ENCODE measurements at places on chromosomes 4 and X. TPM values are rescaled to one million over a fixed set of nuclear protein-coding genes. Genes with fewer than 3 reads are reported as not detected.

DNA sequence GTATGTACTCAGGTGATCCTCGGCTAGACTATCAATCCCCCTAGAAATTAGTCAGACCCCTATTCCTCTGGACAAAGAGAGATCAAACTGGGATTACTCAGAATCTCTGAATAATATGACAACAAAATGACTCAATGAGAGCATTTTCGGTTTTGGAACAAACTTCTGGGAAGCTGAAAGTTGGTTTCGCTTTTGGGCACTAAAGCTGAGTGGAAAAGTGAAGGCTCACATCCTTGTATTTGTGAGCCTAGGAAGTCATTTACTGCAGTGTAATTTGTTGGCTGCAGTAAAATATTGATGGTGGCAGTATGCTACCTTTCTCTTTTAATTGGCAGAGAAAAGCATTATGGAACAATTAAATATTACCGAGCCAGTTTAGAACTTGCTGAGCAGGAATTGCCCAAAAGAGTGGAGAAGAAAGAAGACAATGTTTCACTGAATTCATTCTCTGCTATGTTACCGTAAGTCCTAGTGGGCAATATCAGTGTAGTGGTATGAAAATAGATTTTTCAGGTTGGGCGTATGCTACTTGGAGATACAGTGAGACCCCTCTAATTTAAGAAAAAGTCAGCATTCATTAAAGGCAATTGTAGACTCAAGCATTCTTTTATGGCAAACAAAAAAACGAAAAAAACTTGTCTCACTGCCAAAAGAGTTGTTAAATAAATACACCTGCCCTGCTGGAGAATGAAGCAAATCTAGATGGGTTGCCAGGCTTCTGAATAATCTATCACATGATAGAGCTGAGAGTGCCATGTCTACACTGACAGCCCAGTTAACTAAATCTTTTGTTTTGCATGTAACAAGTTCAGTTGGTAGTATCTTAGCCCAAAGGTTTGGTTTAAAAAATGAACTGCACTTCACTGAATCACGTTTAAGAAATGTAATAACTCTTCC lies 69.6 kb downstream of the AGTR2 start:
- no peak for DNase-seq

DNA sequence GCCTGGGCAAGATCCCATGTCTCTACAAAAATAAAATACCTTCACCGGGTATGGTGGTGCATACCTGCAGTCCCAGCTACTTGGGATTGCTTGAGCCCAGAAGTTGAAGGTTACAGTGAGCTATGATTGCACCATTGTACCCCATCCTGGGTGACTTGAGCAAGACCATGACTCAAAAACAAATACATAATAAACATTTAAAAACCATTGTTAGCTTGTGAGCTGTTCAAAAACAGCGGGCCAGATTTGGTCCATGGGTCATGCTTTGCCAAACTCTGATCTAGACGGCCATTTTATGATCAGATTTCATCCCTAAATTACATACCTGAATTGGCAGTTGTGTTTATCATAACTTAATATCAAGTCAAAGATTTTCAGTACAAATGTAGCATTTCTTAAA lies 76.0 kb upstream of the GPM6B start:
- DNase-seq, result no peak

- no peak for DNase-seq
Measured at GRCh38 chrX:17443556-17443955, 68.6 kb downstream of the NHS start.

DNA sequence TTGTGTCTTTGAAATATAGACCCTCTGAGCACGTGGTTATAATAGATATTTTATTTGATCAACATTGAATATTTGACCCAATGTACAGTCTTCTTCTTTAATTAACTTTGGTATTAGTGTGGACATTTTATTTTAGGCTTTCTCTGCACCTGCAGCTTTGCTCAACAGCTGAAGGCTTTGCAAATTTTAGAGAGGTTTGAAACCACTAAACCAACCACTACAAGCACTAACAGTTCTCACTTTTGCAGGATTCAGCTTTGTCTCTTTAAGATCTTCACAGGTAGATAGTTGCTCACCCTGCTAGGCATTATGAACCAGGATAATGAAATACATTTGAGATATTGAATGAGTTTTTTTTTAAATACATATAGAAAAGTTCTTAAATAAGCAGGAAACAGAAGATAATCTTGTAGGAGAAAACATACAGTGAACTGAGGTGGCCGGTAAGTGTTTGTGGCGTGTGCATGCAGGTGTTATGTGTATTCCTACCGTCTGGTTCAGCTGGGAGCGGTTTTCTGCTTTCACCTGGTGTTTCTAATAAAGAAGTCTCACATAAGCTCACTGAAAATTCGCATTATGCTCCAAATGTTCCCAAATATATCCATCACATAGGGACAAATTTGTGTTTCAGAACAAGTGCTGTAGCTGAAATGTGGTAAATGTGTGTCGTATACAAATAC lies 1508.3 kb upstream of the TENM3 start:
- DNase-seq, result no peak

GRCh38 chr4:5912614-5913019 lies 19.7 kb upstream of the CRMP1 start:
- DNase-seq, result no peak

DNA sequence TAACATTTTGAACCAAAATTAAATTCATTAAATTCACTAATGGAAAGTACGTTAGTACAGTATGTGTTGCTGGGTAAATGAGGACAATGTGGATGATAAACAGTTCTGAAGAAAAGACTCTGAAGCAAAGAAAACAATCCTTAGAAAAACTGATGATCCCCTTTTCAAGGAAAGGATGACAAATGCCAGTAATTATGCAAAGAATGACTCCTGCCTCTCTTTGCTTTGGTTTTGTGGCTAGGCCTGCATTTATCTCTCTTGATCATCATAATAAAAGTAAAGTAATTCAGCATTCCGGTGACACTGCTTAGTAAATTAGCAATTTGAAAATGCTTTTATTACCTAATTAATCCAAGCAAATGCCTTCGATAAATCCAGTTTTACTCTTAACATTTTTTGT lies 652.2 kb upstream of the DIPK2B start:
- DNase-seq, result no peak

DNA sequence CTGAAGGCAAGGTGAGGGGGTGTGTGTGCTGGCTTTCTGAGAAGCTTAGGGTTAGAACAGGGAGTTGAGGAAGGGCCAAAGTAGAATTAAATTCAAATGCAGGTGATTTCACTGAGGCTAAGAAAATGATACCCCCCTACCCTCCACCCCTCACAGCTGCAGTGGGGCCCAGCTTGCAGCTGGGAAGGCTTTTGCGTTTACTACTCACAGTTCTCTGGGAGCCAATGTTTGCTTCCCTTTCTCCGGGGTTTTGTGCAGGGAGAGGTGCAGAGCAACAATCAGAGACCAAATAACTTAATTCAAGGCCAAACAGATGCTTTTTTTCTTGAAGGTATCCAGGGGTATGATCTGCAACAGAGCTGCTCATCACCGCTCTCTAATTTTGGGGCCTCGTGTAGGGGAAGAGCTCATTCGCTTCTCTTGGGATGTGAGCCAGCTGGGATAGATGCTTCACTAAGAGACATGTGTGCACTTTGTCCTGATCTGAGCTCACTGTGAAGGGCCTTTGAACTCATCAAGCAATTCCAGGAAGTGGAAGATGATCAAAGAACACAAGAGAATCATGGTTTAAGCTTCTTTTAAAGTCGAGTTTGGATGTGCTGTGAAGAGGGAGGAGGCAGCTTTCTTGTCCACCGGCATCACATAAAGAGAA lies 122.7 kb upstream of the C1GALT1C1 start:
- no peak for DNase-seq

GRCh38 chr4:84967243-84967690 lies 777 bp upstream of the WDFY3 start:
- no peak for DNase-seq

GRCh38 chrX:5876984-5877596 lies 351.6 kb downstream of the NLGN4X start:
- DNase-seq, result no peak

- DNase-seq, result no peak
Measured at GRCh38 chr4:144501231-144501780, 144.7 kb upstream of the HHIP start.

DNA sequence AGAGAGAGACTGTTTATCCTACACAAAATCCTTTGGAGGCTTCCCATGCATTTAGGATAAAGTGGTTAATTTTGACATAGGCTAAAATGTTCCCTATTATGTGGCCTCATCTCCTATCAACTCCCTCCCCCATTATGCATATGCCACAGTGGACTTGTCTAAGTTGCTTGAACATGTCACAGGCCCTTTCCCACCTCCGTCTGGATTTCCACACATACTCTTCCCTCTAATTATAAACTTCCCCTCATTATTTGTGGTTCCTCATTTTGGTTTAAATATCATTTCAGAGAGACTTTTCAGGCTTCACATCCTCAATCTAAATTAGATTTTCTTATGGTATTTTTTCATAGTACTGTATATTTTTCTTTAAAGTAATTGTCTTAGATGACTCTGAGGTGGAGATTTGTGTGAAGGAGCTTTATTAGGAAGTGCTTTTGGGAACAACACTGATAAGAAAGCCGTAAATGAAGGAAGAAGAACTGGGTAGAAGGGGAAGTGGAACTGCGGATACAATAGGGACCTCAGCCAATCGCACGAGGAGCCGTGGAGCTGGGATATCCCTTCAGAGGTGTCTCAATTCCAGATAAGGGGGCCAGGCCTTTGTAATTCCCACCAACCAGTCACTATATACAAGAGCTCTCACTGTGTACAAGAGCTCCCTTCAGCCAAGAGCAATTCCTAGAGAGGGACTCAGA lies 7.9 kb downstream of the C4orf17 start:
- no peak for DNase-seq

GRCh38 chr4:89800527-89801103 lies 36.3 kb downstream of the SNCA start:
- no peak for DNase-seq

- no peak for DNase-seq
Measured at GRCh38 chrX:120251471-120252011, 929 bp downstream of the ZBTB33 start.

DNA sequence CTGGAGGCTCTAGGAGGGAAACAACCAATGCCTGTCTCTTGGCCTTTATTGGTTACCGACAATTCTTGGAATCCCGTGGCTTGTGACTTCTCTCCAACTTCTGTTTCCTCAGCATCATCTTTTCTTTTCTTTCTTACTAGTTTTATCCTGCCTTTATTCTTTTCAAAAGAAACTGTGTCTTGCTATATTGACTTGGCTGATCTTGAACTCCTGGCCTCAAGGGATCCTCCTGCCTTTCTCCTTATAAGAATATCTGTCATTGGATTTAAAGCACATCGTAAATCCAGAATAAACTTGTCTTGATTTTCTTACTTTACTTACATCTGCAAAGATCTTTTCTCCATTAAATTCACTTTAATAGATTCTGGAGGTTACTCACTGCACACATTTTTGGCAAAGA lies 49.9 kb upstream of the UGT2B10 start:
- DNase-seq, result no peak

DNA sequence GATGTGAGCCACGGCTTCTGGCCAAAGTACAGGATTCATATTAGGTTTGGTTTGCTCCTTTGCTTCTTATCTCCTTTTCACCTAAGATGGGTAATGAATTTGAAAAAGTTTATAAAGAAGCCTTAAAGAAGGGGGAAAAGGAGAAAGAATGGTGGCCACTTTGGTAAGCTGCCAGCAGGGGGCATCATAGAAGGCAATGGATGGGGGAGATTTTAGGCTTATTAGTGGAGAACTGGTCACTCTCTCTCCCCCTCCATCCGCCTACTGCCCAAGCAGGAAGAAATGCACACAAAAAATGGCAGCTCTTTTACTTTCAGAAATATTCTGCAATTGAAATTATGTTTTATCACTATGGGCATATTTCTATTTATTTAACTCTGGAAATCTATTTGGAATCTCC lies 32.0 kb downstream of the SPARCL1 start:
- no peak for DNase-seq

DNA sequence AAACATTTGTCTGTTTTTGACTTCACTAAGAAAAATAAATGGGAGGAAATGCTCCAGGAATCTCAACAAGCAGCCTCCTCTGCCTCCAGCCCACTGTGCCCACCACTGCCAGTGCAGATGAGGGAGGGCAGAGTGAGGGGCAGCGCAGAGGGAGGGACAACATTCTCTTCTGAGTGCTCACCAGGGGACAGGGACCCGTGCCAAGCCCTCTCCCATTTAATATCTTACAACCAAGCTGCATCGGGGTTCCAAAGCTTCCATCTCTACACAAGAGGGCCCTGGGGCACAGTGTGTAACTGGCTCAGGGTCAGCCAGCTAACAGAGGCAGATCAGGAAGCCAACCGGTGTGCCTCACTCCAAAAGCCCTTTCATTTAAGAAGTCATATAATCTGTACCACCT lies 120.4 kb downstream of the NSUN7 start:
- no peak for DNase-seq

DNA sequence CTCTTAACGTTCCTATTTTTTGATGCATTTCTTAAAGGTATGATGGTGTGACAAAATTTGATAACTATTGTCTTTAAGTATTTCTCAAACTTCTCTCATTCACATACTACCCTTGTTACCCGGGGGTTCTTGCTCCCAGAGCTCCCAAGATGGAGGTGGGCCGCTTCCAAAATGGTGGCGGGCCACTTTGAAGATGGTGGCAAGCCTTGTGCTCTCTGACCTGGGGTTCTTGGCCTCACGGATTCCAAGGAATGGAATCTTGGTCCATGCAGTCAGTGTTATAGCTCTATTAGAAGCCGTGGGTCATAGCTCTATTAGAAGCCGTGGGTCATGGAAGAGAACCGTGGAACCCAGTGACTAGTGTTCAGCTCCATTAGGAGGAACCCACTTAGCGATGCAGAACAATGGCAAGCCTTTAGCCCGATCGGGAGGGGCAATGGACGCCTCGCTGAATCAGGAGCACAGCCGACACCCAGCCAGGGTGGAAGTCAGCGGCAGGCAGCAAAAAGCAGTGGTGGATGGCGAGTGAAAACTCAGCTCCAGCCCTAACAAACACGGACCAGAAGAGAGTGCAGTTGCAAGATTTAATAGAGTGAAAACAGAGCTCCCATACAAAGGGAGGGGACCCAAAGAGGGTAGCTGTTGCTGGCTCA lies 403.4 kb downstream of the MAPK10 start:
- DNase-seq, result no peak

GRCh38 chrX:38807873-38808272 lies 6.6 kb downstream of the MID1IP1 start:
- no peak for DNase-seq

- DNase-seq, result no peak
Measured at GRCh38 chr4:161850631-161851030, 313.2 kb downstream of the FSTL5 start.

DNA sequence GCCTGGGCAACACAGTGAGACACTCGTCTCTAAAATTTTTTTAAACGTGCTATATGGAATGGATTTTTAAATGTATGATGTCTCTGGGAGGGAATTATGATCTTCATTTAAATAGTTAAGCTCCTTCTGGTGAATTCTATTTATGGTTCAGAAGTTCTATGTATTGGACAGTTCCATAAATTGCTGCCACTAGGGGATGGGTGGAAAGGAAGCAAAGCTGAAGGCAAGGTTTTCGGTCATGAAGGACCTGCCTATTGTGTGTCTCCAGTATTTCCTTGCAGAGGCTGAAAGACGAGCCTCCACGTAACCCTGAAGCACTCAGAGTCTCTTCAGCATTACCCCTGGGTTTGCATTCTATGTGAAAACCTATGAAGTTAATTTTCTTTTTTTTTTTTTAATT lies 451.5 kb upstream of the FAT1 start:
- DNase-seq, result no peak

The IL2RG gene
- 400 TPM for total RNA-seq

The SRPX gene
- 0.30 TPM for total RNA-seq

The SMARCA1 gene
- total RNA-seq, result 0.07 TPM

The MAD2L1 gene
- 6.5 TPM for total RNA-seq

The SLC2A9 gene
- 2.8 TPM for total RNA-seq

The ARHGAP36 gene
- total RNA-seq, result not detected

The FGA gene
- total RNA-seq, result not detected

The KCNIP4 gene
- not detected for total RNA-seq

The FRMD7 gene
- total RNA-seq, result not detected
